ENCODE measurements at places on chromosomes 2 and 18.

GRCh38 chr2:144983107-144983506 lies 463.2 kb upstream of the ZEB2 start:
- DNase-seq = no peak

DNA sequence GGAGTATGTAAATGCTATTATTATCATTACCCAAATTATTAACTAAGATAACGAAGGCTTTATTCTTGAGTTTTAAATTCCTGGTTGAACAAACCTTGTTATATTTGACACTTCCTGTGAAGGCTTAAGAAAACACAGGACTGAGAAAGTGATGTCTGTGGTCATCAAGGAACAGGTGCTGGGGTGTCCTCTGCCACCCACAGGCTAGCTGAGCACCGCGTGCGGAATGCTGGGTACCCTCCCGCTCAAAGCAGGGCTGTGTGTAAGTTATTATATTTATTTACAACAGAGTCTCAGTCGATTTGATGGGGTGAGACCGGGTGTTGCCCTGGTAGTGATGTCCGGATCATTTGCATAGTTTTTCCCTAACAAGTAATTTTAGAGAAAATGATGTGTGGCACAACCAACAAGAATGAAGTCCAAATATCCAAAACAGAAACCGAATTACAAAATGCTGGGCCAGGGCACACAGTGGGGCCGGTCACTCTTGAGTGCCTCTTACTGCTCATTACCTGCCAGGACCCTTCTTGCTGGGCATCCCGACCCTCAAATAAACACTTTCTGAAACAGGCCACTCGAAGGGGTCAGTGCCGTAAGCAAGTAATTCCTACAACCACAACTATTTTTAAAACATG lies 49.2 kb downstream of the TMEM18 start:
- DNase-seq = no peak

DNA sequence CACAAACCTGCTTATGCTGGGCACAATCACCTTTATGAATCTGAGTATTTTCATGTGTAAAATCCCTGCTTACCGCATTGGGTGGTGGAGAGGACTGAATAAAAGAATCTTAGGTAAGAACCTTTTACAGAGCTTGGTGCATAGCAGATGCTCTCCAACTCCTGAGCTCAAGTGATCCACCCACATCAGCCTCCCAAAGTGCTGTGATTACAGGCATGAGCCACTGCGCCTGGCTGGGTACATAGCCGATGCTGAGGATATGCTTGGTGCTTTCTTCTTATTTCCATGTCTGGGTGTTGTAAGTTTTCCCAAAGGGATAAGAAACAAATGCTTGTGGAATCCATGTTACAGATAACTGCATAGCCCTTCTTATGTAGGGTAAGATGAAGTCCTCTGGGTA lies 244.3 kb upstream of the PXDN start:
- peak; percentile 68 for DNase-seq

GRCh38 chr2:64179582-64180321 lies 35.5 kb upstream of the PELI1 start:
- no peak for DNase-seq

- DNase-seq = no peak
Observed at GRCh38 chr2:142038826-142039225, 92.0 kb downstream of the LRP1B start.

DNA sequence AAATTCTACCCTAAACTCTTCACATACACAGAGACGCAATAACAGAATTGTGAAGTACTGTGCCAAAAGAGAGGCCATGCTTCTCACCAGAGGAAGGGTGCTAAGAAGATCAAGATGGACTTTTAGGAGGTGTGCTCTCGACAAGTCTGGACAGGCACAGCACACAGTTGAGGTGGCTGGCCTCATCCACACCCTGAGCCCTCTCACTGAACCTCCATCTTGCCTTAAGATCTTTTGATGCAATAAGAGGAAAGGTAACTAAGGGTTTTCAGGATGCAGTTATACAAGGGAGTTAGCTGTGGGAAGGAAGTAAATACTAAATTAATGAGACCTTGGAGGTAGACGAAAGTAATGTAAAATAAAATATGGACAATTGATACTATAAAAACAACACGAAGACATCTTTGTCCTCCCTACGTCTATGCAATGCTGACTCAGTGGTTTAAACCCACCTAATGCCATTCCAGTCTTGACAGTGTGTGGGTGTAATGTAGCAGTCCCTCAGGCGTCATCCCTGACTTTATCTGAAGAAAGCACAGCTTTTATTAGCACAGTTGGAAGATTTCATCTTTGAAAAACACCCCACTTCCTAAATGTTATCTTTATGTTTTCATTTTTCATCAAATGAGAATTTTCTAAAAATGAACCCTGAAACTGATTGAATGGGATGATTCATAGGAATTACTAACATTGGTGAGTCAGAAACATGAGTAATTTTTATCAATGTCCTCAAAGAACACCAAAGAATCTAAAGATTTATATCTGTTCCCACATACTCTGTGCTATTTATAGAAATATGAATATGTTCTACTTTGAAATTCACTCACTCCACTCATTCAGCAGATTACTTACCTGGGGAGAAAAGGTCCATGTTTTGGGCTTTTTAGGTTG lies 34.0 kb upstream of the MALL start:
- peak; percentile 70 for DNase-seq

DNA sequence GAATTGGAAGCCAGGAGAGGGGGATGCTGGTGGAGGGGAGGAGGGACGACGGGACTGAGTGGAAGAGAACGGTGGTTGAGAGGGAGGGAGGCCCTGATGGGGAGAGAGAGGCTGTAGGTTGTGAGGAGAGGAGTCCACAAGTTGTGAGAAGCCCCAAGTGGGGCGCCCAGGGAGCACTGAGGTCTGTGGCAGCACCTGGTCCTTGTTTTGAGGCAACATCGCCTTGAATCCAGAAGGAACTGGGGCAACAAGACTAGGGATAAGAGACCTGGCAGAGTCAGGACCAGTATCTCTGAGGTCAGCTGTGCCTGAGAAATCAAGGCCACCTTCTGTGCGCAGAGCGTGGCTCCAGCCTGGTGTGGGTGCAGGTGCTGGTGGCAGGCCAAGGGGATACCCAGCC lies 1.1 kb downstream of the PRR30 start:
- DNase-seq = no peak

DNA sequence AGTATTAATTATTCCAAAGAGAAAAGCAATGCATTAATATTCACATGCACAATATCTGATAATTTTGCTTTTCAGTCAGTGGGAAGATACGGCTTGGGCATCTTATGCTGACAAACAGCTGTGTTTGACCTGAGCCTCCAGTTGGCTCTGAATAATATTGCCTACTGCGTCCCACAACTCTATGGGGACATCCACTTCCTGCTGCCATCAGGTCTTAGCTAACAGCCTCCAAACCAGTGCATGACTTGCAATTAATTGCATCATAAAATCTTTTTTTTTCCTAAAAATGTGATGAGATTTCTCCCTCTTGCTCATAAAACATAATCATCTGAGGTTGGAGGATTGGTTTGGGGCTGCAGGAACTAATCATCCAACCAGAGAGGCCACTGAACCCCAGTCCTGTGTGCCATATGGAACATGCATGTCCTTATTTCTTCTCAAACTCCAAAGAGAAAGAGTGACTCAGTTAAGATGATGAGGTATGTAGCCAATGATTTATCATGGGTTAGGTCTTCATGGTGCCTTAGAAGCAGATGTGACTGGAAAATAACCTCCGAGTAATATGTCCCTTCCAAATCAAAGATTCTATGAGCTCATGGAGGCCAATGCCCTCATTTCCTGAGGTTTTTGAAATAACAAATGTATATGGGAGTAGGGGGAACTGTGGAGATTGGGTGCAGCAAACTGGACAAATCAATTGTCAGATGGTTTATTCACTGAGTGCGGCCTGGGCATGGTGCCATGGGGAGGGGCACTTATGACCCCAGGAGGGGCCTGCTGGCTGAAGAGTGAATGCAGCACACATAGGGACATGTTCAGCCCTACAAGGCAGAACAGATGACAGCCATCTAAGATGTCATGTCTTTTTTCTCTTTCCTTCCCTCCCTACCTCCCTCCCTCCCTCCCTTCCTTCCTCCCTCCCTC lies 39.4 kb downstream of the EDAR start:
- DNase-seq = no peak

GRCh38 chr2:9535177-9535576 lies 20.5 kb downstream of the ADAM17 start:
- DNase-seq = no peak

DNA sequence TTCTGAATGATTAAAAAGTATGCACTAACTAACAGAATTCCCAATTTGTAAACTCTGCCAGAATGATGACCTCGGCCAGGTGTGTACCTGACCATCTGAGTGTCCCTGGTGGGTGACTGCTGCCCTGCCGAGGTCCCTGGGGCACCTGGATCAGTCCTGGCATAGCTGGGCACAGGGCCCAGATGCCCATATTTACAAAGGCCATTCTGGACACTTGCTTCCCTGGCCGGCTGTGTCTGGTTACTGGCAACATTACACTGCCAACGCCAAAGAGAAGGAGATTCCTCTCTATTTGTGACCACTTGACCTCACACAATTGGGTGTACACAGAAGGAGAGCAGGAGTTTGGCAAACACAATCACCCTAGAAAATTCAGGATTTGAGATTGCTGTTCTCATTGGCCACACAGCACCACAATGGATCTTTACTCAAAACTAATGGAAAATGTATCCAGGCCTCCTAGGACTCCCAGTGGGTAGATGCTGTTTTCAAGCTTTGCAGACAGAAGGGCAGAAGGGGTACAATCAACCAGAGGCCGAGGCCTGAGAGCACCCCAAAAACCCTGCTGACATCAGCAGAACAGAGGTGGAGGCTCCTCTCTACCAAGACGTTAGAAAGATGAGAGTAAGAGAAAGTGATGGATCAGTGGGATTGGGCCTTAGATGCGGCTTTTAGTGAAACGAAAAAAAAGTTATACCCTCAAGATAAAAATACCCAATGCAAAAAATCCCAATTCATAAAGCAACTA lies 58.3 kb upstream of the PXDN start:
- DNase-seq = no peak

GRCh38 chr18:62572456-62572855 lies 49.6 kb downstream of the ZCCHC2 start:
- DNase-seq = no peak

GRCh38 chr2:175929850-175930249 lies 72.2 kb downstream of the LNPK start:
- no peak for DNase-seq

DNA sequence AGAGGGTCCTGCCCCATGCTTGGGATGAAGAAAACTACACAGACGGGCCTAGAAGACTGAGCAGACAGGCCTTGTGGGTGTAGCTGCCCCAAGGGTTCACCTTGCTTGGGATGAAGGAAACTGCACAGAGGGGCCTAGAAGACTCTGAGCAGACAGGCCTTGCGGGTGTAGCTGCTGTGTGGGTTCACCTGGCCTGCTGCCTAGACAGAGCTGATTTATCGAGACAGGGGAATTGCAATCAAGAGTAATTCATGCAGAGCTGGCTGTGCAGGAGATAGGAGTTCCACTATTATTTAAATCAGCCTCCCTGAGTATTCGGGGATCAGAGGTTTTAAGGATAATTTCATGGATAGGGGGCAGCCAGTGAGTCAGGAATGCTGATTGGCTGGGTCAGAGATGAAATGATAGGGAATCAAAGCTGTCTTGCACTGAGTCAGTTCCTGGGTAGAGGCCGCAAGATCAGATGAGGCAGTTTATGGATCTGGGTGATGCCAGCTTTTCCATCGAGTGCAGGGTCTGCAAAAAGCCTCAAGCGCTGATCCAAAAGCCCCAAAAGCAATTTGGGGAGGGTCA lies 341.4 kb downstream of the GALR1 start:
- no peak for DNase-seq
